ENCODE measurements at places on chromosomes 12 and 14.

DNA sequence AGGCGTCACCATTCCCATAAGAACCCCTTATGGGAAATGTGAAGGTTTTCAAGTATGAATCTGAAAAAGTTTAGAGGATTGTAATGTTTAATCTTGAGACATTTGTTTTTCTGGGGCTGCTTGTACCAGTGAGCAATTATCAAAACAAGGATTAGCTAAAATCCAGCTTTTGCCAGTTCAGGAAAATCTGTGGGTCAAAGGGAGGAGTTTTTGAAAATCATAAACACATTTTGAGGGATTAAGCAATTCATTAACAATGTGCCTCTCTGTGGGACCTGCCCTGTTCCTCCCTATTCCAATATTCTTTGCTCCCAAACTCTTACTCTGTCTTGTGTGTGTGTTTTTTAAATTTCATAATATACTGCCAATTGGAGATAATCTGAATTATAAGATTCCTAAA lies 11.7 kb upstream of the DAAM1 start:
- no peak for DNase-seq

GRCh38 chr12:130919086-130919485 lies 34.6 kb upstream of the ADGRD1 start:
- DNase-seq: no peak

- DNase-seq: no peak
Measured at GRCh38 chr14:66645716-66646115, 137.8 kb downstream of the GPHN start.

DNA sequence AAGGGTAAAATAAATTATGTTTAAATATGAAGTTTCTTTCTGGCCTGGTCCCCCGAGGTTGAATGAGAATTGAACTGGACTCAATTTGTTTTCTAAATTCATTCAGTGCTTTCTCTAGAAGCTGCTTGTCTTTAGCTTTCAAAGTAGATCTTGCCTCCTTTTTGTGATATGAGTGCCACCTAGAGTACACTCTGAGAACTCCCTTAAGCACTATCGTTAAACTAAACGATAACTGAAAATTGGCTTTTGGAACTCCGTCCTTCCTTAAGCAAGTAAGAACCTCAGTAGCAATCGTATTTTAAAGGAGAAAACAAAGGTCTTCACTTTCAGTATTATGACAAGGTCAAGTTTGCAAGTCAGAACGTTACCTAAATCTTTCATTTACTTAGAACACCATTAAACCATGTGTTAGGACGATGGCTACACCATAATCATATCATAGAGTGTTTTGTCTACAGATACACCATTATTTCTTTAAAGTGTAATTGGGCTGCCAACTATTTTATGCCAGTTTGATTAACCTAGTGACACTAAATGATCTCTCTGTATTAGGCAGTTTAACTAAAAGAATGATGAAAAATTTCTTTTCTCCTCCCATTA lies 364.8 kb downstream of the SNAPC1 start:
- peak; percentile 30 for DNase-seq

DNA sequence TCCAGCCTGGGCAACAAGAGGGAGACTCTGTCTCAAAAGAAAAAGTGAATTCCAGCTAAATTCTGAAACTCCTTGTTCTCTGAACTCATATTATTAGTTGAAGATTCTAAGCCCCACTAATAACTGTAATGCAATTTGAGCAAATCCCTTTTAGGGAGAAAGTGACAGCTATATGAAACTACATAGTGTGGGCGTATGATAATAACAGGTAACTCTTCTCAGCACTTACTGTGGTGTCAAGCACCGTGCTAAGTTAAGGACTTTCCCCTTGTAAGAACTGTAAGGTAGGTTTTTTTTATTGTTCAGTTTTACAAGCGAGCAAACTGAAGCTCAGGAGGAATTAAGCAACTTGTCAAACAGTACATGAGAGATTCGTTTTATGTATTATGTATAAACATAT lies 5.4 kb downstream of the ANKRD13A start:
- DNase-seq: no peak

GRCh38 chr12:56677680-56678079 lies 10.4 kb downstream of the PTGES3 start:
- no peak for DNase-seq

- DNase-seq: no peak
Measured at GRCh38 chr14:64281805-64282204, 12.4 kb downstream of the ESR2 start.

- DNase-seq: no peak
Measured at GRCh38 chr14:51147183-51147582, 52.3 kb upstream of the TRIM9 start.

- DNase-seq: no peak
Measured at GRCh38 chr14:68232300-68233055, 412.9 kb downstream of the RAD51B start.

GRCh38 chr12:87094356-87094755 lies 838.2 kb upstream of the MGAT4C start:
- DNase-seq: no peak

DNA sequence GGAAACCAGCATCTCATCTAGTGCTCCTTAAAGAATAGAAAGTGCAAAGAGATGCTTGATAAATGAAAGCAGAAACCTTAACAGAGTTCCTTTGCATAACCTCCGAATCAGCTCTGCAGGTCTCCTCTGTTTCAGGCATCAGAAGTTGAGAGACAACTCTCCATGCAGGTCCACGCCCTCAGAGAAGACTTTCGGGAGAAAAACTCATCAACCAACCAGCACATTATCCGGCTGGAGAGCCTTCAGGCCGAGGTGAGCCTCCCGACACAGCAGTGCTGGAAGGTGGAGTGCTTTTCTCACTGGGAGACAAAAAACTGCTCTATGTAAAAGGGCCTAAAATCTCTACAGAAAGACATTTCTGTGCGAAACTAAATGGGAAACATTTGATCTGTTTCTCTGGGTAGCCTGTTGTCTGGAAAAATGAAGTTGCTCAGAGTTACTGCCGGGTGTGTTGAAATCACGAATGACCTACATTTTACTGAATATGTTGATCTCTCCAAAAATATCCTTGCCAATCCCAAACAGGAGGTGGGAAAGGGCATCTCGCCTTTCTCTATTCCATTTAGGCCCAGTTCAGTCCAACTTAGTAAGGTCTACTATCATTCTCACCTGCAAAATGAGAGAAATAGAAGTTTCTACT lies 54.9 kb downstream of the RAB35 start:
- no peak for DNase-seq

GRCh38 chr12:40622246-40622838 lies 69.9 kb upstream of the CNTN1 start:
- DNase-seq: peak; percentile 34

- no peak for DNase-seq
Measured at GRCh38 chr14:50892255-50892654, 20.4 kb downstream of the ABHD12B start.

DNA sequence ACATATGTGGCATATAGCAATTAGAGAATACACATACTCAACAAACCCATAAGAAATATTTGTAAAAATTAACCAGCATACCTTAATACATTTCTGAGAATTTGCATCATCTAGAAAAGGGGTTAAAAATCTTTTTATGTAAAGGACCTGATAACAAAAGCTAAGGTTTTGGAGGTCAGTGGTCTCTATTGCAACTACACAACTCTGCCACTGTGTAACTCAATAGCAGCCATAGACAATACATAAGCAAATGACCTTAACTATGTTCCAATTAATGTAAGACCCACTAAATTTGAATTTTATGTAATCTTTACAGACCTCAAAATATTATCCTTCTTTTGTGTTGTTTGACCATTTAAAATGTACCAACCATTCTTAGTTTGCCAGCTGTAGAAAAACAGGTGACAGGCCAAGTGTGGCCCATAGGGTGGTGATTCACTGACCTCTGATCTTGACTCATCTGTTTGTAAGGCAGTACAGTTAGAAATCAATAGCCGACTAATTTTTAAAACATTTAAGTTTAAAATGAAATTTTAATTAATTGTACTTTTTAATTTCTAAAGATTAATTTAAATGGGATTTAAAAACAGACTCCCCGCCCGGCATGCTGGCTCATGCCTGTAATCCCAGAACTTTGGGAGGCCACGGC lies 7.4 kb upstream of the EPS8 start:
- DNase-seq: no peak

- no peak for DNase-seq
Measured at GRCh38 chr12:26848156-26848825, 15.3 kb upstream of the ITPR2 start.

- no peak for DNase-seq
Measured at GRCh38 chr14:58787592-58787991, 149.8 kb downstream of the DACT1 start.

DNA sequence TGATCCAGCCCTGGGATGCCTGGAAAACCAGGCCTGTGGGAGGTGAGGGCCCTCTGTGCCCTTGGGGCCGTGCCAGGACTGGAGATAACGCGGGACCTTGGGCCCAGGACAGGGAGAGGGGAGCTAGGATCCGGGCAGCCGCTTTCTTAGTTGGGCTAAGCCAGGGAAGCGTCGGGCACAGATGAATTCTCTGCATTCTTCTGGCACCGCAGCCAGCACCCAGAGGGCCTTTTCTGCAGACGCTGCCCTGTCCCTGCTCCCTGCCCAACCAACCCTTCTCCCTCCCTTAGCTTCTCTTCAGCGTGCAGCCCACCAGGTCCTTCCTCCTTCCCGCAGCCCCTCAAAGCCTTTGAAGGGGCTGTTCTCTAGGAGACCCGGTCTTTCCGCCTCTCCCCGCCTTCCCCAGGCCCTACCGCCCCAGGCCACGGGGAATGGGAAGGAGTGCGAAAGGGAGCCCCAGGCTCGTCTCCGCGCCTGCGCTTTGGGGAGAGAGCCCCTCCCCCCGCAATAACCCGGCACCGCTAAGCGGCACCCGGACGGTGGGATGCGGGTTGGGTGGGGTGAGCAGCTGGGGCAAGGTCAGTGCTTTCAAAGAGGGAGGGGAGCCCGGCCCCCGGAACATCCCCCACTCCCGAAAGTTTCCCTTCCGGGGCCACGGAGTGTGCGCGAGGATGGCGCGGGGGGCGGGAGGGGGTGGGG lies 663 bp downstream of the NCKAP5L start:
- no peak for DNase-seq

GRCh38 chr14:101005447-101005846 lies 101.9 kb upstream of the RTL1 start:
- no peak for DNase-seq

GRCh38 chr12:106096376-106096775 lies 42.4 kb downstream of the NUAK1 start:
- DNase-seq: no peak

- no peak for DNase-seq
Measured at GRCh38 chr14:79833781-79834180, 377.5 kb downstream of the DIO2 start.

GRCh38 chr12:112606611-112607365 lies 184.8 kb upstream of the RPH3A start:
- DNase-seq: no peak

GRCh38 chr14:23661542-23661941 lies 25.4 kb downstream of the DHRS2 start:
- no peak for DNase-seq

- peak; percentile 12 for DNase-seq
Measured at GRCh38 chr12:90978117-90978770, 23.3 kb upstream of the CCER1 start.

- no peak for DNase-seq
Measured at GRCh38 chr14:60222820-60223219, 26.2 kb upstream of the PPM1A start.

- peak; percentile 36 for DNase-seq
Measured at GRCh38 chr12:92649511-92650227, 53.1 kb upstream of the PLEKHG7 start.

GRCh38 chr14:71720978-71721624 lies 211.1 kb upstream of the RGS6 start:
- no peak for DNase-seq

DNA sequence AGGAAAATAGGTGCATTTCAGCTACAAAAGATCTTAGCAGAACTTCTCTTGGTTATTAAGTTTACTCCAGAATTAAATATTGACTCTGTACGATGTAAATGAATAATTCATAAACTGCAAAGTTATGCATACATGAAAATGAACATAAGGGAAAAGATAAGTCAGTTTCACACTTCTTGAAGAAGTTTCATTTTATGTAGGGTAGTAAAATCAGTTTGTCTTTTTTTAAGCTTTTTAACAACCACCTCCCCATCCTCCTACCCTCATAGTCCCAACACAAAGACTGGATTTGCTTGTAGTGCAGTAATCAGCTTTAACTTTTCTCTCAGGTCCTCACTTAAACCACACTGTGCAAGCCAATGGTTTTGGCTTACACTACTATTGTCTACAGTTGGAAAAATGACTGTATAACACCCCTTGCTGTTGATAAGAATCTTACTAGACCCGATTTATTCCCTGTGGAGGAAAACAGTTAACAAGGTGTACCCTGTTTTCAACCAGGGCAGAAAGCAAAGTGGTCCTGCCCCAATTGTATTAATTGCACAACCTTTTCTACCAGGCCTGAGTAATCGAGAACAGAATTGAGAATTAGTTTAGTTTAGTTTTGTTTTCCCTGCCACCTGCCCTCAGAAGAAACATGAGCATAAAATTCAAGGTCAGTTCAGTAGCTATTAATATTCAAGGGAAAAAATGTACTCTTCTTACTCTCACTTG lies 44.1 kb downstream of the NIN start:
- DNase-seq: no peak

DNA sequence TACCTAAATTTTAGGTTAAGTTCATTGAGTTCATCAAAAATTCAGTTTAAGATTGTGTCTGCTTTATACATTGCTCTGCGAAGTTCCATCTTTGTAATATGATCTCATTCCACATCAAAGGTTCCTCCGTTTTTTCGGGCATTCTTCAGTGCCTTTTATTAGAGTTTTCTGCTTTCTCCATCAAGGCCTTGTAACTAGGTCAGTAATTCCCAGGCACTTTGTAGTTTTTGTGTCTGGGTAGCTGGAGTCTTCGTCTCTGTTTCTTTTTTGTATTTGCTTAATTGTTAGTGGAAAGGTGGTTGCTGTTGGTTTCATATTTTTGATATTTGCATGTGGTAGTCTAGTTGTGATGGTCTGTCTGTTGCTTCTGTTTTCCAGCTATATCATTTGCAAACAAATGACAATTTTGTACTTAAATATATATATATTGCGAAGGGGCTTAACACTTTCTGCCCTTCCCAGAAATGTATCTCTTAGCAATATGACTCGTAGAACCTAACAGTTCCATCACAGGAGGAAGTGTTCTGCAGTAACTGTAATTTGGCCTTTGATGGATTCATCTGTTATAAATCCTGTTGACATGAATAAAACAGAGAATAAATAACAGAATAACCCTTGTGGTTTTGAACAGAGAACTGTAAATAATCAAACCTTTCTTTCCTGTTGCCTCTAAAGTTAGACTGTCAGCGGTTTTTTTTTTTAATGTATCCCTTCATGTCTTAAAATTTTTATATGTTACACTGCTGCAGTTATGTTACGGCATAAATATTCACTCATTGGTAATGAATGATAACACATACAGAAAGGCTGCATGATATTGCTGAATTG lies 88.4 kb upstream of the DYNC1H1 start:
- DNase-seq: no peak
